Stimulated activated CD4-positive, alpha-beta T cell treated with anti-CD3 and anti-CD28 coated beads, Interleukin-15, amount 100 ng/mL, for 48 hours (primary cell): ENCODE measurements at places on chromosomes 2 and 18.

- no peak for DNase-seq
Observed at GRCh38 chr2:85015653-85016360, 44.8 kb downstream of the KCMF1 start.

- no peak for DNase-seq
Observed at GRCh38 chr2:142189501-142189900, 58.7 kb upstream of the LRP1B start.

DNA sequence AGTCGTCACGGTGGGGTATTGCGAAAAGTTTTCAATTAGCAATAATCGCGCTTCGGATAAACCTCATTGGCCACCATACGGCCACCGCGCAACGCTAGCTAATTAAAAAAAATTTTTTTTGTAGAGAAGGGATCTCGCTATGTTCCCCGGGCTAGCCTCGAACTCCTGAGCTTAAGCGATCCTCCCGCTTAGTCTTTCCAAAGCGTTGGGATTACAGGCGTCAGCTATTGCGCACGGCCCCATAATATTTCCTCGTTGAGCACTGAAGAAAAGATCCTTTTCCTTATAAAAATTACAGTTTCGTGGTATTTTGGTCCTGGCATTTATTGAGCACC is 759 bp upstream of the ACTR1B start:
- DNase-seq: no peak

DNA sequence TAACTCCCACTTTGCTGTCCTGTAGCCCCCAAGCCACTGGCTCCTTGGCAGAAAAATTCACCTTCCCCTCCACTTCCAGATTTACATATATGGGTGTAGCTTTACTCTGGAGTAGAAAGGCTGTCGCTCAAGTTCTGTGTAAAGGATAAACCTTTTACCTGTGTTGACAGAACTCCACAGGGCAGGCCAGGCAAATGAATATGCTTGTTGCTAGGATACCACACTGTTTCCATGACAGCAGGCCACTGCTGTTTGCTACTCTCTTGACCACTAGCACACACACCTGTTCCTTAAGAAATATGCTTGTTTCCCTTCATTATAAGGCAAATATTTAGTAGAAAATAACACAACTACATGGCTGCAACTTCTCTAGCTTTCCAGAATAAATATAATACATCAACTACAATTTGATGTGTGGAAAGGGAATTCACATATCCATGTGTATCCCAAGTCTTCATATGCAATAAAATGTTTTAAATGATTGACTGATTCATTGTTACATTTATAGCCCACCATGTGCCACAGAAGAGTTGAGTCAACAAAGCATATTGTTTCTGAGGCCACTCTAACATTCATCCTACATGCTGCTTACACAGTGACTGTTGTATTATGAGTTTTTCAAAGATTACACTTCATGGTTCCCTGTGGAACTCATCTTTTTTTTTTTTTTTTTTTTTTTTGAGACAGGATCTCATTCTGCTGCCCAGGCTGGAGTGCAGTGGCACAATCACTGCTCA is 56.2 kb upstream of the ROCK1 start:
- DNase-seq: no peak

- no peak for DNase-seq
Observed at GRCh38 chr2:70091816-70092215, 4.5 kb downstream of the PCBP1 start.

- no peak for DNase-seq
Observed at GRCh38 chr2:209578394-209579001, 154.7 kb downstream of the MAP2 start.
